Left ventricle myocardium inferior (tissue), 1 donor: ENCODE measurements at places on chromosomes 16 and 17. TPM values are rescaled to one million over a fixed set of nuclear protein-coding genes. Genes with fewer than 3 reads are reported as not detected.
A peak's percentile ranks its signal among the peaks of the same experiment; 100 is the strongest.

DNA sequence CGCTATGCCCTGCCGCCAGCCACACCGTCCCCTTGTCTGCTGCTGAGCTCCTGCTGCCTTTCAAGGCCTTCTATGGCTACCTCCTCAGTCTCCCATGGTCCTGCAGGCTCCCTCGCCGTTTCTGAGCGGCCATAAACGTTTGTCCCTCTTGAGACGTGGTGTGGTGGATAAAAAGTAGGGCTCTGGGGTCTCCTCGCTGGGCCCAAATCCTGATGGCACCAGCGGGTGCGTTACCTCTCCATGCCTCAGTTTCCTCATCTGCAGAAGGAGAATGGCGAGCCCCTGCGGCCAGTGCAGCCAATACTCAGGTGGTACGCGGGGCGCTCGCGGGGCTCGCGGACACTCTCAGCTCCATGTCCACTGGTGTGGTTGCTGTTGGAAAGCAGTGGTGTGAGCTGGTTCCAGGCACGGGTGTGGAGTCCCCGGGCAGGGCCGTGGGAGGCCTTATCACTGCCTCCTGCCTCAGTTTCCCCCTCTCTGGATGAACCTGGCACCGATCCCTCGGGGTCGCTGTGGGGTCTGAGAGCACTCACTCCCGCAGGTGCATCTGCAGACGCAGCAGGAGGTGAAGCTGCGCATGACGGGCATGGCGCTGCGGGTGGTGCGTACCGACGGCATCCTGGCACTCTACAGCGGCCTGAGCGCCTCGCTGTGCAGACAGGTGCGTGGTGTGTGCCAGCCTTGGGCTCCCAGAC lies 2.5 kb downstream of the SLC25A10 start:
- H3K27ac ChIP-seq, result no peak overlapping the region
- H3K27me3 ChIP-seq, result no peaks in the 10 kb centered on the region
- DNase-seq, result no peak
- no peaks in the 10 kb centered on the region for H3K36me3 ChIP-seq

GRCh38 chr16:14015948-14016347 lies 55.2 kb upstream of the MRTFB start:
- DNase-seq, result no peak
- H3K4me3 ChIP-seq, result peak overlapping the region; percentile 51
- peak overlapping the region; percentile 80 for H3K27ac ChIP-seq
- H3K27me3 ChIP-seq, result no peaks in the 10 kb centered on the region
- peaks cover 54% of the 10 kb centered on the region for H3K4me1 ChIP-seq

- H3K27me3 ChIP-seq, result no peaks in the 10 kb centered on the region
- no peaks in the 10 kb centered on the region for H3K36me3 ChIP-seq
- no peak for DNase-seq
- H3K27ac ChIP-seq, result no peak overlapping the region
- no peak overlapping the region for H3K4me3 ChIP-seq
These were observed 24.2 kb downstream of the SOST start for GRCh38 chr17:43734376-43734775.

DNA sequence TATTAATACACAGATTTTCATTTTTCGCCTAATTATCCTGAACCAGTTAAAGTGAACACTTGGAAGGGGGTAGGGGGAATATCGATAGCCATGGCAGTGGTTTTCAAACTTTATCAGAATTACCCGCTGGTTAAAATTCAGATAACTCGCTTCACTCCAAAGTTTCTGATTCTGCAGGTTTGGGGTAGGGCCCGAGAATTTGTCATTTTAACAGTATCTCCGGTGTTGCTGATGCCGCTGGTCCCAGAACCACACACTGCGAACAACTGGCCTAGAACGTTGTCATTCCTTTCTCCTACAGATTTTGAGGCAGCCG lies 313 bp upstream of the NSRP1 start:
- no peaks in the 10 kb centered on the region for H3K27me3 ChIP-seq
- DNase-seq, result no peak
- peaks cover 20% of the 10 kb centered on the region for H3K36me3 ChIP-seq
- H3K4me1 ChIP-seq, result peaks cover 45% of the 10 kb centered on the region
- peak overlapping the region; percentile 95 for H3K27ac ChIP-seq

DNA sequence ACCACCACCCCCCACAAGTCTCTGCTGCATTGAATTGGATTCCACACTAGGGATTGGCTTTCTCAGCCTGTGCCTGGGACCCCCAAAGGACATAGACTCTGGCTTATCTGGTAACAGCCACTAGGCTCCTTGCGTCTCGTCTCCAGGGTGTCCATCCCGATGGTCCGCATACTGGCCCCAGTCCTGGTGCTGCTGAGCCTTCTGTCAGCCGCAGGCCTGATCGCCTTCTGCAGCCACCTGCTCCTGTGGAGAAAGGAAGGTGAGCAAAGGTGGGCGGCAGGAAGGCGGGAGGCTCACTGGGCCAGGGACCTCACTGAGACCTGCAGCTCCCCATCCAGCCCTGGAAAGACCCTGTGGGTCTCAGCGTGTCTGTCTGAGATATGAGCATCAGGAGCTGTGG lies 8.1 kb downstream of the CD300LG start:
- no peak for DNase-seq
- H3K36me3 ChIP-seq, result no peaks in the 10 kb centered on the region
- no peak overlapping the region for H3K4me3 ChIP-seq
- H3K27me3 ChIP-seq, result no peaks in the 10 kb centered on the region
- peak overlapping the region; percentile 27 for H3K27ac ChIP-seq
- peaks cover 66% of the 10 kb centered on the region for H3K4me1 ChIP-seq

DNA sequence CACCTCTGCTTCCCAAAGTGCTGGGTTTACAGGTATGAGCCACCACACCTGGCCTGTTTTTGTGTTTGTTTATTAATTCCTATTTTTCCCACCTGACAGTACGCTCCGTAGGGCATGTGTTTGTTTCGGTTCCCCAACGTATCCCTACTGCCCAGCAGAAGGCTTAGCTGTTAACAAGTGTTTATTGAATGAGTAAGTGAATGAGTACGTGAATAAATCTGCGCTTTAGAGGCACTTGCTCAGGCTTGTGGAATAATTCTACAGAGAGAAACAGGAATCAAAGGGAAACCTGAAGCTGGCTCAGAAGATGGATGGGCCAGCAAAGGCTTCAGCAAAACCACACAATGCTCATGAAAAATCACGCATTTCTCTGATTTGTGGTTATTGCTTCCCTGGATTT lies 647.9 kb downstream of the MAF start:
- no peaks in the 10 kb centered on the region for H3K36me3 ChIP-seq
- no peak for DNase-seq
- H3K27ac ChIP-seq, result no peak overlapping the region
- no peak overlapping the region for H3K4me3 ChIP-seq
- H3K27me3 ChIP-seq, result no peaks in the 10 kb centered on the region
- no peaks in the 10 kb centered on the region for H3K4me1 ChIP-seq

DNA sequence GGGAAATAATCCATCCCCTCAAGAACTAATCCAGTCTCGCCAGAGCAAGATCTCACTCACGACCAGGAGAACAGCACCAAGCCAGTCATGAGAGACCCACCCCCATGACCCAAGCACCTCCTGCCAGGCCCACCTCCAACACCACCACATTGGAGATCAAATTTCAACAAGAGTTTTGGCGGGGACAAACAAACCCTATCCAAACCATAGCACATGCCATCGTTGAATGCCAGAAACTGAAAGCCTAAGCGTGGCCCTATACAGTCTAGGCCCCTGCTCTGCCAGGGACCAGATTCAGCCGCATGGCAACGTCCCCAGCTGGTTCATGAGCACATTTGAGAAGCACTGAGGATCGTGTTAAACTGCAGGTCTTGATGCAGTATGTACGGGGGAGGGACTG lies 57.3 kb downstream of the AXIN2 start:
- H3K27ac ChIP-seq, result no peak overlapping the region
- H3K36me3 ChIP-seq, result no peaks in the 10 kb centered on the region

GRCh38 chr17:40900809-40901356 lies 15.8 kb upstream of the KRT20 start:
- no peak overlapping the region for H3K4me3 ChIP-seq
- peaks cover 76% of the 10 kb centered on the region for H3K27me3 ChIP-seq
- H3K36me3 ChIP-seq, result no peaks in the 10 kb centered on the region
- no peak overlapping the region for H3K27ac ChIP-seq

- DNase-seq, result no peak
- H3K36me3 ChIP-seq, result peaks cover 24% of the 10 kb centered on the region
- no peaks in the 10 kb centered on the region for H3K27me3 ChIP-seq
These were observed 598 bp upstream of the PGAP3 start for GRCh38 chr17:39688475-39688835.

DNA sequence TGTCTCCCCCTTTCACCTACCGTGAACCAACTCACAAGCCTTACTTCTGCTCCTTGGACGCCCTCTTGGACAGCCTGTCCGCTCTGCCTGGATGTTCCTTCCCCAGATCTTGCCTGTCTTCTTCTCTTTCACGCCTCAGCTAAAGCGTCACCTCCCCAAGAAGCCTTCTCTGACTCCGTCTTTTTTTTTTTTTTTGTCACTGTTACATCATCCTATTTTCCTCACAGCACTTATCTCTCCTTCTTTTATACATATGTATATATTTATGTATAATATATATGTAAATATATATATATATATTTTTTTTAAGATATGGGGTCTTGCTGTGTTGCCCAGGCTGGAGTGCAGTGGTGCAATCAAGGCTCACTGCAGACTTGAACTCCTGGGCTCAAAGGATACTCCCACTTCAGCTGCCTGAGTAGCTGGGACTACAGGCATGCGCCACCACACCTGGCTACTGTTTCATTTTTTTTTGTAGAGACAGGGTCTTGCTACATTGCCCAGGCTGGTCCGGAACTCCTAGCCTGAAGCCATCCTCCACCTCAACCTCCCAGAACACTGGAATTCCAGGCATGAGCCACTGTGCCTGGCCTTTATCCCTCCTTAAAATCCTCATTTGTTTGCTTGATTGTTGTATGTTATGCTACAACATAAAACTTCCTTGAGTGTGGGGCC lies 16.5 kb upstream of the AKTIP start:
- H3K36me3 ChIP-seq, result no peaks in the 10 kb centered on the region
- H3K4me1 ChIP-seq, result peaks cover 26% of the 10 kb centered on the region
- H3K27ac ChIP-seq, result peak overlapping the region; percentile 87
- DNase-seq, result no peak
- H3K27me3 ChIP-seq, result no peaks in the 10 kb centered on the region

DNA sequence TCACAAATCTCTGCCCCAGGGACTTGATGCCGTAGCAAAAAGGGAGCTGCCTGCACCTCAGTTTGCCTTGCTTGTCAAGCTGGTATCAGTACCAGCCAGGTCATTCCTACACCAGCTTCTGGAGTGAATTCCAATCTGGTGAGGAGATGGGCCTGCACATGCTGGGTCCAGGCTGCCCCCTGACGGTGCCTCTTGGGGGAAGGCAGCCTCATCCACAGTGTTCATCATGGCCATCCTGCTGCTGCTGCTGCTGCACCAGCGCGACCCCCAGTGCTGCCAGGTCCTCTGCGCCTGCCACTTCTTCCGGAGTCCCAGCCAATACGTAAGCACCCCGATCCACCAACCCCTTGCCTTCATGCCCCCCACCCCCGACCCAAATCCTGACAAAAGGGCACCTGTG lies 8.3 kb downstream of the MRPL27 start:
- H3K4me1 ChIP-seq, result peaks cover 15% of the 10 kb centered on the region
- DNase-seq, result no peak
- H3K36me3 ChIP-seq, result peaks cover 51% of the 10 kb centered on the region
- H3K27me3 ChIP-seq, result no peaks in the 10 kb centered on the region
- H3K27ac ChIP-seq, result no peak overlapping the region

DNA sequence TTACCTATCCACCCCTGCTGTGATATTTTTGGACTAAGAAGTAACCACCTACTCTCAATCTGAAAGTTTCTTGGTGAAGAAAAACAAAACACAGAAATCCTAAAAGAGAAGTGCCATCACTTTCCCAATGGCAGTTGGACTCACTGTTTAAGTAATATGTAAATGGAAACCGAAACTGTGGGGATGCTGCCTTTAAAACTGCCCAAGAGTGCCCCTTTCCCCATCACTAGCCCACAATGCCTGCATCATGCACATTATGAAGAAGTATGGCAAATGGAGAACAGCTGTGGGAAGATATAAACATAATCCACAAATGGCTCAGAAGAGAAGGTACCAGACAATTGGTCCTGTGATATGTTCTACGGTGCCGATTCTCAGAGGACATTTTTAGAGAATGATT lies 33.5 kb upstream of the SLC6A2 start:
- H3K27me3 ChIP-seq, result no peaks in the 10 kb centered on the region
- DNase-seq, result no peak
- H3K4me3 ChIP-seq, result no peak overlapping the region

- H3K36me3 ChIP-seq, result no peaks in the 10 kb centered on the region
- H3K4me3 ChIP-seq, result no peak overlapping the region
- no peaks in the 10 kb centered on the region for H3K4me1 ChIP-seq
- DNase-seq, result no peak
- H3K27me3 ChIP-seq, result no peaks in the 10 kb centered on the region
These were observed 25.4 kb downstream of the DNAJA2 start for GRCh38 chr16:46947900-46948547.

DNA sequence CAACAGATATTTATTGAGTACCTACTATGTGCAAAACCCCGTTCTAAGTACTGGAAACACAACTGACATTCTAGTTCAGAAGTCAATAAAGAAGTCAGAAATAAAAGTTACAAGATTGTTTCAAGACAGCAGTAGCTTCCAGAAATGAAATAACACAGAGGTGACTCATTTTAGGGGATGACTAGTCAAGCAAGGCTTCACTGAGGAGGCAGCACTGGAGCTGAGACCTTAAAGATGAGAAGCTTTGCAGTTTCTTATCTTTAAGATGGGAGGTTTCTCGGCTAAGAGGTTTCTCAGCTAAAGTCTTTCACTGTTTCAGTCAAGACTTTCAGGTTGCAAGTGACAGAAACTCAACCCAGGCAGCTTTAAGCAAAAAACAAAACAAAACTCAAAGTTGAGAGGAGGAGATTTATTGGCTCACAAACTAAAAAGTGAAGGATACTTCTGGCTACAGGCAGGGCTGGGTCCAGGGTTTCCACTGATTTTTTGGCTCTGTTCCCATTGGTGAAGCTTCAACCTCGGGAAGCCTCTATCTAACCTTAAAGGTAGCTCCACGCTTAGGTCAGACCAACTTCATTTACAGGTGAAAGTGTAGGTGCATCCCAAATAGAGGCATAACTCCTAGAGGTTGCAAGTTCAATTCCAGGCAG lies 7.4 kb upstream of the MMP2 start:
- peaks cover 10% of the 10 kb centered on the region for H3K27me3 ChIP-seq
- no peaks in the 10 kb centered on the region for H3K36me3 ChIP-seq
- peaks cover 15% of the 10 kb centered on the region for H3K4me1 ChIP-seq
- DNase-seq, result no peak
- no peak overlapping the region for H3K4me3 ChIP-seq
- H3K27ac ChIP-seq, result no peak overlapping the region

Gene HIRIP3
- total RNA-seq, result 18.8 TPM

Gene LLGL2
- 2.0 TPM for total RNA-seq

Gene PIRT
- not detected for total RNA-seq

Gene G6PC1
- total RNA-seq, result not detected

Gene HAP1
- 0.14 TPM for total RNA-seq

Gene ACSM3
- 10.0 TPM for total RNA-seq

Gene ZNF205
- total RNA-seq, result 8.0 TPM

Gene C17orf50
- not detected for total RNA-seq
